ENCODE measurements at places on chromosomes 5 and 9. TPM values are rescaled to one million over a fixed set of nuclear protein-coding genes. Genes with fewer than 3 reads are reported as not detected.

DNA sequence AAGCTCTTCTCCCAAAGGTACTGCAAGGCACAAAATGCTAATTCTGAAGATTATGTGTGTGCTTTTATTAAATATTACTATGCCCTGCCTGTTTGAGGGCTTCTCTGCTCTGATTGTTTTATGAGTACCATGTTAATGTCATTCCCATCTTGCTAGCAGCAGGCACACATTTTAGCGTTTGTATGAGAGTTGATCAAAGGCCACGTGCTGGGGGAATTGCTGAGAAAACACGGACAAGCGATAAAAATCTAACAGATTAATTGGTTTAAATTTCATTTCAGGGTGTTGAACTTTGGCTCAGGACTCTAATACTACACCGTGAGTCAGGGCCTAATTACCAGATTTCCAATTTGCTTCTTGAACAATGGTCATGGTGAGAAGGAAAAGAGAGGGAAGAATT, 298.4 kb downstream of the EBF1 start:
- no peak for DNase-seq

DNA sequence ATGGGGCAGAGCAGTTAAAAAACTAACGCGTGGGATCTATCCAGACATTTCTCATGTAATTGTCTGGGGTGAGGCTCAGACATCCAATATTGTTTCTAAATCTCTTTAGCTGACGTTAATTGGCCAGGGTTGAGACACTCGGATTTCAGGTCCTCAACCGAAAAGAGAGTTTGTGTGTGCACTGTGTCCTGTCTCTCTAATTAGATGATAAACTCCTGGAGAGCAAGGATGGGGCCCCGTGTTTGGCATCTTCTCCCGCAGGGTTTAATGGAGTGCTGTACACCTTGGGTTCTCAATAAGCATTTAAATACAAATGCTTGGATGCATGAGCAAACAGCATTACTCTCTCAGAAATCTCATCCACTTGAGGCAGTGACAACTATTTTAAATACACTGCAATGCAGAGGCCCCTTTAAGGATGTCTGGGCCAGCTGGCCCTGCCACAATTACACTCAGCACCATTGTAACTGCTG, 139.6 kb downstream of the MTX3 start:
- DNase-seq = no peak

DNA sequence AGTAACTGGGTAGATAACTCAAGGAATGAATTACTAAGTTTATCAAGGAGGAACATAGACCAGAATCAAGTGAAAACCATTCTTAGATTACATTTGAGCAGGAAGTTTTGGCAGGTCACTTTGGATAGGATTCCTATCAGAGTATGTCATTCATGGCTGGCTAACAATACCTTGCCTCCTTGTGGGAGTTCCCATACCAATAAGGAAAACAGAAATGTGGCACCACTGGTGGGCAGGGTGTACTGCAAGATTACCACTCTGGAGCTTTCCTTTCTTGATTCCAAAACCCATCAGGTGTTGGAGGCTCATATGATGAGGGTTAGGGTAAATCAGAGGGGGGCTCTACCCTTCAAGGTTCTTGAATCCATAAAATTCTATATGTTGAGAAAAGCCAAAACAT, 18.6 kb upstream of the SPATA31D1 start:
- no peak for DNase-seq

GRCh38 chr5:78504704-78505677, 143.6 kb downstream of the LHFPL2 start:
- DNase-seq = peak; percentile 75

- DNase-seq = no peak
Measured at GRCh38 chr5:25295067-25295466, 650.3 kb upstream of the CDH10 start.

- DNase-seq = no peak
Measured at GRCh38 chr5:129909225-129909624, 5.0 kb downstream of the CHSY3 start.

DNA sequence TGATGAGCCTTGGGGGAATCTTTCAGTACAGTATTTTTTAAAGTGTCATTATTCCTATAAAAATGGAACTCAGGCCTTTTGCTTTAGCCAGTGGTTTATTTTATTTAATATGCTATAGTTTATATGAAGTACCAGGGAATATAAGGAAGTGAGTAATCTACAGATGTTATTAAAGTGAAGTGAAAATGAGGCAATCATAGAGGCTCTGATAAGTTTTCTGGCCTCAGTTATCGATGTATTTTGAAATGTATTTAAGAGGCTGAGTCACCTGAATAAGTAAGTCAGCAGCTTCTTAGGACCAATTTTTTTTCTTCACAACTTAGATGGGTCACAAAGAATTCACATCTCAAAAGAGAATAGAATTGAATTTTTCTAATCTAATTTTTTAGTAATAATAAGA, 829.0 kb downstream of the DNAH5 start:
- DNase-seq = no peak

GRCh38 chr9:116685166-116685565, 1.9 kb upstream of the TRIM32 start:
- no peak for DNase-seq

- DNase-seq = no peak
Measured at GRCh38 chr9:13923381-13923780, 390.6 kb downstream of the NFIB start.

GRCh38 chr9:2676466-2676865, 40.8 kb upstream of the KCNV2 start:
- DNase-seq = no peak

DNA sequence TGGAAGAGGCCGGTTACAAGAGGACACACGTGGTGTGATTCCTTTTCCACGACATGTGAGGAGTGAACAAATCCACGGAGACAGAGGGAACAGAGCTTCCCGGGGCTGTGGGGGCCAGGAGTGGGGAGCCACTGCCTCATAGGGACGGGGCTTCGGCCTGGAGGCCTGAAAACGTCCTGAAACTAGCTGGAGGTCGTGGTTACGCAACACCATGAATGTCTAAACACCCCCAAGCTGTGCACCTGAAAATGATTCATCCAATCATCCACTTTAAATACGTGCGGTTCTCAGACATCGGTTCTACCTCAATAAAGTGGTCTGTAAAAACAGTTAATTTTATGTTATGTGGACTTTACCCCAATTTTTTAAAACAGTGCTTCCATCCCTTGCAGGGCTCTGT, 65.3 kb upstream of the PPP1R26 start:
- DNase-seq = peak; percentile 47

DNA sequence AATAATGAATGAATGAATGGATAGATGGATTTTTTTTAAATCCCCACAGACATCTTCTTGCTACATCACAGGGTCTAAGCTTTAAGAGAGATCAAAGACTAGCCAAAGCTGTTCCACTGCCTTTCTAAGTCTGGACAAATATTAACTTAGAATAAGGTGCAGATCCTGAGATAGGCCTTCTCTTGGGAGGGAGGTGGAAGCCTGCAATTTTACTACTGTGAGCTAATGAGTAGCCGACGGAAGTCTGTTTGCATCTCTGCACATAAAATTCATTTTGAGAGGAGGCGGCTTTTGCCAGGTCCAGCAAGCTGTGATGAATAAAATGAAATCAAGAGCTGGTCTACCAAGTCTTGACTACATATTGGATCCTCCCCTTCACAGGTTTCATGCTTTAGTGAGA, 484.9 kb downstream of the TMEM38B start:
- DNase-seq = no peak

- DNase-seq = no peak
Measured at GRCh38 chr5:54620141-54620933, 102.8 kb downstream of the SNX18 start.

GRCh38 chr9:83714329-83714728, 6.6 kb upstream of the UBQLN1 start:
- DNase-seq = no peak

- DNase-seq = no peak
Measured at GRCh38 chr5:39730006-39730405, 305.2 kb upstream of the DAB2 start.

DNA sequence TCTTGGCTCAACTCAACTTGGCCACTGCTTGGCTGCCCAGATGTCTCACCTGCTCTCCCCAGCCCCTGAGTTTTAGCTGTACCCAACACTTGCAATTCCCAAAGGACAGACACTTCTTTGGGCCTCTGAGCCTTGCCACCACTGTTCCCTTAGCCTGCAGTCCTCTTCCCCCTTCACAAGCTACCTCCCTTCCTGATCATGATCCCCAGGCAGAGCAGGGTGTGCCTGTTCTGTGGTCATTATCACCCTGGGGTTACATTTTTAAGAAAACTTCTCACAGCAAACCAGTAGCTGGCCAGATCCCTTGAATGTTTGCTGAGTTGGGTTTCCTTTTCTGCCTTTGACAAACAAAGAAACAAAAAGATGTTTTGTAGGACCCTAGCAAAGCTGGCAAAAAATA, 87.5 kb upstream of the PRRC1 start:
- DNase-seq = no peak

IL3 gene
- not detected for total RNA-seq

NR5A1 gene
- total RNA-seq = not detected

RIMOC1 gene
- total RNA-seq = 38.9 TPM

LCN15 gene
- not detected for total RNA-seq

SURF6 gene
- total RNA-seq = 14.6 TPM

DMRT3 gene
- total RNA-seq = not detected

SVEP1 gene
- 2.0 TPM for total RNA-seq

PCDHGB1 gene
- 2.7 TPM for total RNA-seq

ZNF300 gene
- total RNA-seq = 4.0 TPM

SLC22A4 gene
- 5.4 TPM for total RNA-seq

ZBTB6 gene
- total RNA-seq = 8.6 TPM

OTULINL gene
- total RNA-seq = 4.3 TPM

LPAR1 gene
- 35.4 TPM for total RNA-seq

SPINK4 gene
- total RNA-seq = not detected
